Muscle of leg (tissue), 16 donors: ENCODE measurements at places on chromosomes 1 and 21. TPM values are rescaled to one million over a fixed set of nuclear protein-coding genes. Genes with fewer than 3 reads are reported as not detected.

DNA sequence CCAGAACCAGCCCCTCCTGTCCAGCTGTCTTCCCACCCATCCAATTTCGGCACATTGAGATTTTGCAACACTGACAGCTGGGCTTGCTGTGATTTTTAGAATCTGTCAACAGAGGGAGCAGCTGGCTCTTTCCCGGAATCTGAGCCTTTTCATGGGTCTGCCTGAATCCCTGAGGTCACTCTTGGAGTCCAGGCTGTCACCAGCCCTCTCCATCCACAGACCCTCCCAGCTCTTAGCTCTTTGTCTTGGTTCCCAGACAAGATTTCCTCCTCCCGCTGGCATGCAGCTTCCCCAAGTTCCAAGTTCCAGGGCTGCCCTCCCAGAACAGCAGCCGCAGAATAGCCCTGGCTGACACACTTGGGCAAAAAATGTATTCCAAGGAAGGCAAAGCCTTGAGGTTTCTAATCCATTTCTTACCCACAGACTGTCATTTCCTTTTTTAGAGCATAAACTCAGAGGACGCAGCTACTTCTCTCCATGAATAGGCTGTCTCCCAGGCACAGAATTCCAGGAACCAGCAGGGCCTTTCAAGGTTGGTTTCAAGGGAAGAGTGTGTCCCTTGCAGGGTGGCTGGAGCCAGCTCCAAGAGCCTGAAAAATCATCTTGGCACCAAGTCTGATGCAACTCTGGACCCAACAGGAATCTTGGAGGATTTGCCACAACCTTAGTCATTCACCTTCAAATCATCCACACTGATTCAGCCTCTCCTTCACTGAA lies 7.1 kb upstream of the TMEM61 start:
- peak overlapping the region; percentile 49 for H3K27ac ChIP-seq
- H3K27me3 ChIP-seq: peaks cover 3% of the 10 kb centered on the region
- no peak overlapping the region for H3K4me3 ChIP-seq

DNA sequence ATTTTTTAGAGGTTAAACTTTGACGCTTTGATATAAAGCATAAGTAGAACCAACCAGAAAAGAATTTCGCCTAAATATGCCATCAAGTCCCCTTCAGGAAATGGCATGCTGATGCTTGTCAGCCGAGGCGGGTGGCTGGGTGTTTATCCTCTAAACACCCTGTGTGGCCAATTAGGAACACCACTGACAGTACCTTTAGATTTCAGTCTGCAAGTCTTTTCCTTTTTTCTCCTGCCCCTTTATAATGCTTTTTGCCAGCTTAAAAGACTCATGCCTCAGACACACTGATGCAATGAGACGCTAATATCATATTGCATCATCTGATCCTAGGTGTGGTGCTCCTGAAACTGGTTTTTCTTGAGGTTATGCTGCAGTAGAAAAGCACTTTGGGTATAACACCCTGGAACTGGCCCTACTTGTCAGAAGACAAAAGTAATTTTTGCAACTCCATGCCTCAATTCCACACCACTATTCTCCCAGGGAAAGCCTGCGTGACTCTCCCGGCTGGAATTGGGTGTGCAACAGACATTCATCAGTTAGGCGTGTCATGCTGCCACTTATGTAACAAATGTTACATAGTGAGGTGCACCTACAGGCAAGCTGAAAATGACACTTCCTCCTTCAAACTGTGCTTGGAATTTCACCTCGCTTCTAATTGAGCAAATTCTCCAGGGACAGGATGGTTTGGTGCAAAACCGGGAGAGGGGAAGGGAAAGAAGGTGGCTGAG lies 2.0 kb upstream of the RCC2 start:
- H3K36me3 ChIP-seq: peaks cover 3% of the 10 kb centered on the region
- DNase-seq: no peak
- no peak overlapping the region for H3K4me3 ChIP-seq
- peaks cover 22% of the 10 kb centered on the region for H3K4me1 ChIP-seq
- no peak overlapping the region for H3K27ac ChIP-seq

DNA sequence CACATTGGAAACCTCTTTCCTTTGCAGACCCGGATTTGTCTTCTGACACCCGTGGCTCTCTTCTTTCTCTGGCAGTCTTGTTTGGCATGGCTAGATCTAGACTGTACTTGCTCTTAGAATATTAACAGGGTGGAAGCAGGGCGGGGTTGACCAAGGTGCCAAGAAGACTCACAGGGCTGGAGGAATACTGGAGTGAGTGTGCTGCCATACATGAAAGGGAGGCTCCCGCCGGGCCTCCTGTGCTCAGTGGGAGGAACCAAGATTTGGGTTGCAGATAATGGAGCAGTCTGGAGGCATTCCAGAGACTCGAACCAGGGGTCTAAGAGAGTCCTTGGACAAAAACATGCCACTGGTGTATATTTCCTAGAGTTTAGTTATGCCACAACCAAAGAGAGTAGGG lies 27.6 kb upstream of the SNX27 start:
- H3K27ac ChIP-seq: no peak overlapping the region
- DNase-seq: no peak
- no peaks in the 10 kb centered on the region for H3K27me3 ChIP-seq
- H3K4me1 ChIP-seq: peaks cover 55% of the 10 kb centered on the region
- H3K36me3 ChIP-seq: peaks cover 14% of the 10 kb centered on the region

DNA sequence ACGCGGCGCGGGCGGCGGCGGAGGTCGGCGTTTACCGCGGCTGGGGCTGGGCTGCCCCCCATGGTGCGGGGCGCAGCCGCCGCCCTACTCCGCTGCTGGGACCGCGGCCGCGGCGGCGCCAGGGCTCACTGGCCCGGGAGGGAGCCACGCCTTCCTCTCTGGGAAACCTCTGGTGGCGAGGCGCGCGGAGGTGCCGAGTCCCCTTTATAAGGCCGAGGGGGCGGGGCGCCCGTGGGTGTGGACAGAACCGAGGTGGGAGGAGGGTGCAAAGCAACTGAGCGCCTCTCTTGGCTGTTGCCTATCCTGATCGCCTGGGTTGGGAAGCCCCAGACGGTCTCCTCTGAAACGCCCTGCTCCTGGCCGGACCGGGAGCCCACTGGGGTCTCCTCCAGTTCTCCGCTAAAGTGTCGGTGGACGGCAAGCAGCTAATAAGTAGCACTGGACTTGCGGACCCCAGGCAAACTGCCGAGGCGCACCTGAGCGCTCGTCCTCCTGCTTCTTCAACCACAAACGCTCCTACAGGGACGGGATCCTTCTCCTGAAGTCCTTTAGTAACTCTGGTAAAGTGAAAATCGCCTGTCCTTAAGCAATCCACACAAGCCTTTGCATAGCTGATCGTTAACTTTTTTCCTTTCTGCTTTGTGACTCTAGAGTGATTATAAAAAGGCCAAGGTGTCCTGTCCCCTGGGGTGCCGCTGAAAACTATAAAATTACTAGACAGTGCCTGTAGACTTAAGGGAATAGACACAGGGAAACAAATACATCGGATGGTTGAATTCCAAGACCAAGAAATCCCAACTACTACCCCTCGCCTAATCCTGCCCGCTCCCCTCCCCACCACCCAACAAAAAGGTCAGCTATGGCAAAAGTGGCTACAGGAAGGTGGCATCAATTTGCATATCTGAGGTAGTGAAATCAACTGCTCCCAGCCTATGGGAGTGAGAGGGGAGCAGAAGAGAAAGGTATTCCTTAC lies at the start of gene PTGER3:
PTGER3 (minus strand) TSS at position 182 of the 973 bp plus-strand sequence. CDS start 239 bp downstream, outside the sequence.
- peaks cover 36% of the 10 kb centered on the region for H3K27me3 ChIP-seq
- no peaks in the 10 kb centered on the region for H3K36me3 ChIP-seq
- DNase-seq: peak; percentile 49
- peak within 1 kb of the TSS; percentile 37 for H3K4me3 ChIP-seq
- H3K27ac ChIP-seq: no peak within 1 kb of the TSS

- no peaks in the 10 kb centered on the region for H3K4me1 ChIP-seq
- DNase-seq: no peak
- no peak overlapping the region for H3K27ac ChIP-seq
- H3K4me3 ChIP-seq: no peak overlapping the region
- H3K27me3 ChIP-seq: no peaks in the 10 kb centered on the region
- H3K36me3 ChIP-seq: peaks cover 5% of the 10 kb centered on the region
Measured at GRCh38 chr1:193241132-193241827, 54.9 kb upstream of the B3GALT2 start.

S100A16 gene
- total RNA-seq: 45.4 TPM

ASAP3 gene
- total RNA-seq: 59.6 TPM

PDC gene
- not detected for total RNA-seq
